ENCODE measurements at places on chromosomes 6 and 20.

- DNase-seq = no peak
Measured at GRCh38 chr6:161152907-161153662, 120.8 kb downstream of the AGPAT4 start.

- no peak for DNase-seq
Measured at GRCh38 chr6:82095091-82095490, 152.5 kb downstream of the IBTK start.

- DNase-seq = no peak
Measured at GRCh38 chr6:51777618-51778017, 309.8 kb downstream of the PKHD1 start.

DNA sequence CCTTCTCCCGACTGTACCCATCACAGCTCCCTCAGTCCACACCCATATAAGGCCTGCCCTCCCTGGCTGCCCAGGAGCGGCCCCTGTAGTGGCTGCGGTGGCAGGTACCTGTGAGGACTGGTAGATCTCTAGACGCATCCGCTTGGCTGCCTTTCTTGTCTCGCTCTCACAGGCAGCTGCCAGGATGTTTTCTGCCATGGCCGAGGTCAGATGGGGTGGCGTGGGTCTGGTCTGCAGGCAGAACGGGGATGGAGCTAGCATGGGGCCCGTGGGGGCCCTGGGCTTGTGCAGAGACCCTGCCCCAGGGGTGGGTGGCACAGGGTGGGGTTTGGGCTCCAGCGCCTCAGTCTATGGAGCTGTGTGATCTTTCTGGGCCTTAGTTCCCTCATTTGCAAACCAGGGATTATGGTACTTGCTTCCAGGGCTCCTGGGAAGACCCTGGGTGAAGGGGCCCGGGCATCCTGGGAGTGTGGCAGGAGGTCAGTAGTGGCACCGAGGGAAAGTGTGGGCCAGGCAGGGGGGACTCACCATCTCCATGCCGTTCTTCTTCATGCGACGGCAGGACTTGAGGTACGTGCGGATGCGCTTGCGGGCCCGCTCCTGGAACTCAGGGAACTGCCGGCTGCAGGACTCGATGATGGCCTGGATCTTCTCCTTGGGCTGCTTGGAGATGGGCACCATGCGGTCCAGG is 94.8 kb downstream of the ASXL1 start:
- DNase-seq = no peak

DNA sequence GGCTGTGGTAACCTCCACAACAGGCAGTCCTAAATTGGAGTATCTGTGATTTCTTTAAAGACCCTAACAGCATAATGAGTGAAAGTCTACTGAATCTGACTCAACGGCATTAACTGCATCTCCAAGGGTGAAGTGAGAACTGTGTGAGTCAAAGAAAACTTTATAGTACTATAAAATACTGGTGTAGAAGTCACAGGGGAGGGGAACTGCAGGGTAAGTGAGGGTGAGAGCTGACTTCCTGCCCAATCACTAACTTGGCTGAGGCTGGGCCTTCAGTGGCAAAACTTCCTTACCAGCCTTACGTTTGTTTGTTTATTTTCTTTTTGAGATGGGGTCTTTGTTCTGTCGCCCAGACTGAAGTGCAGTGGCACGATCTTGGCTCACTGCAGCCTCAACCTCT is 109.8 kb downstream of the PTPRK start:
- no peak for DNase-seq

GRCh38 chr20:40503119-40503518 is 185.9 kb downstream of the MAFB start:
- no peak for DNase-seq

DNA sequence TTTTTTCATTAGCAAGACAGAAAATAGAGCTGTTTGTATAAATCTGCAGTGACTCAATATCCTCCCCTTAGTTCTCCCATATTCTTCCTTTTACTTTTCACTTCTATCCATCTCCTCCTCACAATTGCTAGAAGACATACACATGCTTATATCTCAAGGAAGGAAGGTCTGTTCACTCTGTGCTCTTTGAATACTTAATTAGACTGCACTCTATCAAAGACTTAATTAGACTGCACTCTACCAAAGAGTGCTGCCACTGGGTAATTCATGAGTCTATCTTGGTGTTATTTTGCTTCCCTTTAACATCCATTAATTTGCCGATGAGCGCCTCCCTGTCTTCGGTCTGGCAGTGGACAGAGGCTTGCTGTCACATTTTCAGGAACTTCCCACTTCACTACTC is 241.9 kb downstream of the ADGB start:
- DNase-seq = no peak

DNA sequence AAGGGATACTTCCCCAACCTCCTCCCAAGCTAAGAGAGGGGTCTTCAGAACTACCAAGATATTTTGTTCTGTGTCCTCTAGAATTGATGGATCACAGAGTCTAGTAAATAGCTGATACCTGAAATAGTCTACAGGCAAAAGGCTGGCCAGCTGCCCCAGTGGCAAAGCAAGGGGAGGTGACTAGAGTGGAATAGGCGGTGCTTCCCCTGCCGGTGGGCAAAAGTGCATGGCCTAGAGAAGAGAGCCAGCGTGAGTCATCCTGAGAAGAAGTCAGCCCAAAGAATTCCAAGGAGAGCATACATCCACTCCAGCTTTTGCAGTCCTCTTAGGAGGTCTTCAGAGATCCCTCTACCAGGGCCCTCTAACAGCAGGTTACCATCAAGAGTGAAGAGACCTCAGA is 14.7 kb downstream of the DPPA5 start:
- DNase-seq = no peak

- no peak for DNase-seq
Measured at GRCh38 chr6:127131275-127131674, 12.8 kb downstream of the RSPO3 start.

DNA sequence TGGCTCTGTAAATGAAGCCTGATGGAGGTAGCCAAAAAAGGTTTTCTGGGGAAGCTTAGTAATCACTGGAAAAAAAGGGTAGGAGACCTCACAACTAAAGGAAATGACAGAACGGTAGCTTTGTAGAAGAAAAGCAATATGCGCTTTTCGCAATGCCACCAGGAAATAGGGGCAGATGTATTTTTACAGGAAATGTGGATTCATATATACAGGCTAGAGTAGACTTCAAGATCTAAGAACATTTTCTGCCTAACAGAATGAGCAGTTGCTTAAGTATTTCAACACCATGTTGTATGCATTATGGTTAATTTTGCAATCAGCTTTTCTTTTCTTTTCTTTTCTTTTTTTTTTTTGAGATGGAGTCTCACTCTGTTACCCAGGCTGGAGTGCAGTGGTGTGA is 219.6 kb downstream of the CD83 start:
- no peak for DNase-seq

DNA sequence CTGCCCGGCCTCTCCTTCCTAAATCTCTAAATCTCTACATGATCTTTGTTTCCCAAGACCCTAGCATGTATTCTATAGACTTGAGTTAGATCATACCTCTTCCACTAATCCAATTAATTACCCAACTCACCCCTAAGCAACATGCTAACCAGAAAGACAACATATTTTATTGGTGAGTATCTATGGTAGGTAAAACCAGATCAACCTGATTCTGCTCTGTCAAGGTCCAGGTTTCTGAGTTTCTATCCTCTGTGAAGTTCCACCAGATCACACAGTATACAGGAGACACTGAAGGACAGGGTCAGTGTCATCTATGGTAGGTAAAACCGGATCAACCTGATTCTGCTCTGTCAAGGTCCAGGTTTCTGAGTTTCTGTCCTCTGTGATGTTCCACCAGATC is 363.2 kb upstream of the MARCKS start:
- DNase-seq = no peak

GRCh38 chr20:20286061-20286460 is 81.8 kb upstream of the INSM1 start:
- DNase-seq = no peak

GRCh38 chr6:129704708-129705107 is 5.3 kb downstream of the ARHGAP18 start:
- no peak for DNase-seq

DNA sequence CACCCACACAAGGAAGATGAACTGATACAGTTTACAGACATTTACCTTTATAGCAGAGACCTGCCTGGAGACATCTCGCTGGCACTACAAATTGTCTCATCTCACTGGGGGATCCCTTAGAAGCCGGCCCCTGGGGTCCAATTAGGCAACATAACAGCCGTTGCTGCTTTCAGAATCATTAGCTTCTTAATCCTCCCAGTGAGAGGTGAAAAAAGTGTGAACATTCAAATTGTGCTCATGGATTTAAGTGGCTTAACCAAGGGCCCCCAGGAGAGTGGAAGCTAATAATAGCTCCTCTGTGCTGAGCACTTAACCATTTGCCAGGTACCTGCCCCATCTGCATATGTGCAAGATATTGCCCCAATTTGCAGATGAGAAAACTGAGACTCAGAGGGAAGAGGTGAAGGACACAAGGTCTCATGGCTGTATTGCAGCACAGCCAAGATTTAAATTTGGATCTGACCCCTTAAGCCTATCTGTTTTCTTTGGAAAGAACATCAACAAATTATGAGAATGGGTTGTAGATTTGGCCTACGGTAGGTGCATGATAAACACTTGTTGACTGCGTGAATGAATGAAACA is 101.0 kb downstream of the EYA2 start:
- DNase-seq = no peak

DNA sequence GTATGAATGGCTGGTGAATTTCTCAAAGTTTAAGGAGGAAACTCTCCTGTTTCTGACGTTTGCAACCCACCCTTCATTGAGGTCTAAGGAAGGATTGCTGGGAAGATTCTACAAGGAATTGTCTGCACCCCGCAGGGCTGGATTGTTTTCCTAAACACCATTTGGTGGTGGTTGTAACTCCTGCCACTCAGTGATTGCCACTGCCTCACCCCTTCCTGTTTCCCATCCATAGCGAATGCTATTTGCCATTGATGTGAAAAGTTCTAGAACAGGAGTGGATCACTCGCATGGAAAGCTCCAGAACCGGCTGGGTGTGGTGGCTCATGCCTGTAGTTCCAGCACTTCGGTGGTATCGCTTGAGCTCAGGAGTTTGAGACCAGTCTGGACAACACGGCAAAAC is 8.7 kb upstream of the DSP start:
- no peak for DNase-seq

GRCh38 chr20:56400001-56400640 is 7.7 kb downstream of the CSTF1 start:
- peak; percentile 82 for DNase-seq

- no peak for DNase-seq
Measured at GRCh38 chr6:112620812-112621569, 273.9 kb downstream of the RFPL4B start.

DNA sequence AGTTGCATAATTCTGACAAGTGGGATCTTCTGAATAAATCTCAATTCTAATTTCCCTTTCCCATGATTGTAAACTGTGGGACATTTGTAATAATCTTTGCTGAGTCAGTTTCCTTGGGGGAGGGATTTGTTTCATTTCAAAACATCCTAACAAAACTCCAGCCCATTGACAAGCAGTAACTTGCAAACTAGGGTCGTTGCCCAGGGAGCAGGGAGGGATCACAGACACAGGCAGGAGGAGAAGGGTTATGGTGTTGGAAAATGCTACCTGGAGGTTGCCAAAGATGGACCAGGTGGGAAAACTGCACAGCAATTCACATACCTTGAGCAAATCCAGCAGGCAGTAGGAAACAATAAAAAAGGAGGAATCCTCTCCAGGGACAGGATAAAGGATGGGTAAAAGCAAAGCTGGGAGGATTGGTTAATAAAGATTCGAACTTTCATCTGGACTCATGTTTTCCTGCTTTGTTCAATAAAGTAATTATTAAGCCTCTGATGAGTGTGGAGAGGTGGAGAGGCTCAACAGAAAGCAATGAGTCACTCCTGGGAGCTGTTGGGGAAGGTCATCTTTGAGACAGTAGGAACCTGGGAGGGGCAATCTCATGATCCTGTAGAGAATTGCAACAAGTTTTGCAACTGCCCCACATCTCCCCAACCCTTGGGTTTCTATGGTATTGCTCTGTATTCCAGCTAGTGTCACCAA is 87.3 kb upstream of the AKIRIN2 start:
- no peak for DNase-seq

- DNase-seq = no peak
Measured at GRCh38 chr20:10951904-10952303, 278.1 kb upstream of the JAG1 start.
